ENCODE measurements at places on chromosomes 5 and 9.

DNA sequence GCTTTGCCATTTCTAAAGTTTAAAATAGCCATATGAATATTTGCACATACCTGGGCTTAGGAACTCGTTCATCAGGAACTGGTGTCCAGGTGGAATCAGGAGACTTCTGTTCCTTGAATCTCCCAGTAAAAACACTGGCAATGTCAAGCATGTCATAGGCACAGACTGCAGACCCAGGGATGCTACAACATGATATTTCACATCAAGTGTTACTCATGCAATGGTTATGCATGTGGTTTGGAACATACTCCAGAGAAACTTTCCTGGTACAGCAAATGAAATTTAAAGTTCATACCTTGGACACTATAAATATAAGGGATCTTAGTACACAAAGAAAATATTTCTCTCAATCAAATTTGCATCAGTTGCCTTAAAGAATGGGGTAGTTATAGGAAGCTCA lies 92.2 kb downstream of the SEMA6A start:
- DNase-seq: no peak

- no peak for DNase-seq
Measured at GRCh38 chr9:134141906-134142305, 6.0 kb downstream of the WDR5 start.

DNA sequence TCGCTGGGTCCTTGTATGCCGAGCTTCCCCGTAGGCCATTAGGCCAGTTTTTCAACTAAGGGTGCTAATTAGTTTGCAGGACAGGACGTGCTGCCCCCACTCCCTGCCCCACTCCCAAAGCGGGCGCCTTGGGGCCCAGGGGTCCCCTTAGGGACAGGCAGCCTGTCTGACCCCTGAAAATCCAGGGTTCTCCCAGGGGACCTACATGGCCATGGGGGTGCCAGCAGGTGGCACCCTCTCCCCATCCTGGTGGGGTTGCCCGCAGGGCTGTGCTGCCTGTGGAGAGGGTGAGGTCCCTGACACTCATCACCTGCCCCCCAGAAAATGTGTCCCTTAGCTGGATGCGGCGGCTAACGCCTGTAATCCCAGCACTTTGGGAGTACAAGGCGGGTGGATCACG lies 8.5 kb upstream of the CCDC187 start:
- DNase-seq: peak; percentile 37

GRCh38 chr5:154575546-154576428 lies 97.8 kb upstream of the HAND1 start:
- DNase-seq: no peak

DNA sequence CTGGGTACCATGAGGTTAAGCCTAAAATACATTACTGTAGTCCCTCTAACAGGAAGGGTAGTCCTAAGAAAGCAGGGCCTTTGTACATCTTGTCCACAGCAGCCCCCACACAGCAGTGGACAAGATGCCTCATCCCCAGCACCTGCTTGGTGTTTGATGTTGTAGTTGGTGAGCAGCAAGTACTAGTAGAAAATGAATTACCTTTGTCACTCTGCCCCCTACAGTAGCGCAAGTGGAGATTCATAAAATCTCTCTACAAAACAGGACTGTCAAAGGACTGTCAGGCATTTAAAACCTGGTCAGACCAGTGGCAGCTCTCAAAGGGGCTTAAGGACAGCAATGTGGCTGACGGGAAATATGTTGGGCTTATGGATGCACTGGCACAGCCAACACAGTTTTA lies 122.5 kb downstream of the TMEM174 start:
- DNase-seq: no peak

DNA sequence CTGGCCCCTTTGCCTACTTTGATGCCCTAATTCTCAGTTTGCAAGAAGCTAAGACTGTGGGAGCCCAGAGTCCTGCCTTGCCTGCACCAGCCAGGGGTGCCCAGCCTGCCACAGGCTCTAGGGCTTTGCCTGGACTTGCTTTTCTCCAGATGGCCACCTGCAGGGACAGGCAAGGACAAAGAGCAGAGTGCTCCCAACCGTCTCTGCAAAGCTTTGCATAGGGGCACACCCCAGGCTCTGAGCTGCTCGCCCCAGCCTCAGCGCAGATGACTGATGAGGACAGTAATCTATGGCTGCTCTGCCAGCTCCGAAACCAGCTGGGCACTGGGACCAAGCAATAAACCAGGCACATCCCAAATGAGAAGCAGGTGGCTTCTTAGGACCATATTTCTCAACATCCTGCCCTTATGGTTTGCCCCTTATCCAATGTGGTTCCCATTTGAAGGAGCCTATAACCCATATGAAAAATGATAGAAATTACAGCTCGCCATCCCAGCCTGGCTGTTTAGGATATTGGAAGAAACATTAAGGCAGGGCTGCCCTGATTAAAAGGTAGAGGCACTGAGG lies 25.4 kb upstream of the TCF7 start:
- DNase-seq: no peak

- no peak for DNase-seq
Measured at GRCh38 chr9:113892861-113893491, 16.9 kb downstream of the ZNF618 start.

DNA sequence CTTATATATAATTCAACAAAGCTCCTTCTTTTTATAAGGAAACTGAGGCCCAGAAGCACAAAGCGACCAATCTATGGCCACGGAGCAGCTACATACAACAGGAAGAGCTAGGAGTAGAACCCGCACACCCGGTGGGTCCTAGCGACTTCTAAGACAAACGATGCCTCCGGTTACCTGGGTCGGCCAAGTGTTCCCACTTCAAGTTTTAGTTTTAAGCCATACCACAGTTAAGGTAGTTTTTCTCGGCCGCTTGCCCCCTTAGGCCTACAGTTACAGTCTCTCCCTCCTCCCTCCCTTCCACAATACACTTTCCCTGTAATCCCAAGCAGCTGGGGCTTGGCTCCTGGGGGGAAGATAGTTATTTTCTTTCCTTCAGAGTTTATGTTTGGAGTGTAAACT lies 533 bp downstream of the SREK1IP1 start:
- DNase-seq: no peak

DNA sequence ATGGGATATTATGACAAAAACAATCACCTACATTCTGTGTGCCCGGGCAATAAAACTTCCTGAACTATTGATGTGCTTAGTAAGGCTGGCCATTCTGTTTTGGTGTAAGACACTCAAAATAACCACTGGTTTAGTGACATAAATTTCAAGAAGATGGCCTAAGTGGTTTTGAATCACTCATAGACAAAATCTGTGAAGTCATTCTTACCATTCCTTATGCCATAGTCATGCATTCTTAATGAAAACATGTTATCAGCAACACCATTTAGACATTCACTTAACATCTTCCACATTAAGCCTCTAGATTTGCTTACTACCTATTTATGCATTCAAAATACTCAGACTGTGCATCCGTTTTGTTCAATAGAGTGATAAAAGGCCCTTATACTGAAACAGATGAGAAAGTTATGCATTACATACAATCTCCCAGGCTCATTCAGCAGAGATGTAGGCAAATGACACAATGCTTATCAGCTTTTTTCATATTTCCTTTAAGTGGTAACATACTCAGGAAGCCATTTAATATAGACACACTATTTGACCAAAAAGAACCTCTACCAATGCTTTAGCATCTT lies 848.8 kb upstream of the DMAC1 start:
- DNase-seq: no peak

GRCh38 chr5:1864896-1865440 lies 17.8 kb downstream of the IRX4 start:
- DNase-seq: no peak

- DNase-seq: no peak
Measured at GRCh38 chr9:138098908-138099791, 221.6 kb downstream of the CACNA1B start.

DNA sequence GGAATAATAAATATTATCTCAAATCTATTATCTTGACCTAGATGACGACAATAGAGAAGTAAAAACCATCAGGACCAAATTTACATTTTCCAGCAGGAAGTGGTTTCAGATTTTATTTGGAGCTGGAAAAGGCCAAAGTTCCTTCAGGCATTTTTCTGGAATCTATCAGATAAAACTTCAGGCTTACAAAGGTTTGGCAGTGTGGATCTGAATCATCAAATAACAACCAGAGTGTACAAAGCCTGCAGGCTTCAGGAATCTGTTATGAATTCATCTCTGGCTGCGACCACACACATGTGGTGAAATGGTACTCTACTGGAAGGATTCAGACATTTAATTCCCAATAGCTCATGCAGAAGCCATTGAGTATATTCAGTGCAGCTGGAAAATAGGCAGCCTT lies 726.4 kb upstream of the GRAMD2B start:
- no peak for DNase-seq

DNA sequence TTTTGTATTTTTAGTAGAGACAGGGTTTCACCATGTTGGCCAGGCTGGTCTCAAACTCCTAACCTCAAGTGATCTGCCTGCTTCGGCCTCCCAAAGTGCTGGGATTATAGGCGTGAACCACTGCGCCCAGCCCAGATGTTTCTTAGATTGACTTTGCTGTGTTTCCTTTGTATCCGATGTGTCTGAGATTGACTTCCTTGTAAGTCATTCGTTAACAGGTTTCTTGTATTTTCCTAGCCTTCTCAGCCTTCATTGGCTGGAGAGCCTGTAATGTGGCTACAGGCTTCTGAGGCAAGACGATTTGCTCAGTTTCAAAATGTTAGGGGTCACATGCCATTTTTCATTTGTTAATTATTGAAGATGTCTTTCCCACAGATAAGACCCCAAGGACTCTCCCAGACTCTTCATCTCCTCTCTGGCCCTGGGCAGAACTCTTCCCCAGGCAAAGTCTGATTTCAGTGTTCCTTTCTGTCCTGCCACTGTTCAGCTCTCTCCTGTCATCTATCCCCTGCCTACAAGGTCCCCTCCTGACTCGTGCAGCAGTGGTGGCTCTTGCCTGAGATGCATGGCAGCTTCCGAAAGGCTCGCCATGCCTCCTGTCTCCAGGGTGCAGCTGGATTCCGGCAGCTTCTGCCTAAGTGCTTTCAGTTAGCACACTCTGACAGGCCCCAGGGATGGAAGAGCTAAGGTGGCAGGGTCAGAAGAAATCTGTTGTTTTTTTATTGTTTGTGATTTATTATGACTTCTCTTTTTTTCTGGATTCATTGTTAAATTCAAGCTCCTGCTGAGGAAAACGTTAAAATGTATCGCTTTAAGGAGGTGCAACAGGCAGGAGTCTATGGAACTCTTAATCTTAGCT lies 206.4 kb downstream of the AOPEP start:
- no peak for DNase-seq

- DNase-seq: no peak
Measured at GRCh38 chr5:1349246-1349645, 4.3 kb upstream of the CLPTM1L start.

DNA sequence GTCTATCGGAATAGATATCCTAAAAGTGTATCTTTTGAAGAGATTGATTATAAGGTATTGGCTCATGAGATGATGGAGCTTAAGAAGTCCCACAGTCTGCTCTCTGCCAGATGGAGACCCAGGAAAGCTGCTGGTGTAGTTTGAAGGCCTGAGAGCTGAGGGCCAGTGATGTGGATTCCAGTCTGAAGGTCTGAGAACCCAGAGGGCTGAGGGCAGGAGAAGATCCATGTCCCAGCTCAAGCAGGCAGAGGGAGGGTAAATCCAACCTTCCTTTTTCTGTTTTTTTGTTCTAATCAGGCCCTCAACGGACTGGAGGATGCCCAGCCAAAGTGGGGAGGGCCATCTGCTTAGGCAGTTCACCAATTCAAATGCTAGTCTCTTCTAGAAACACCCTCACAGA lies 11.0 kb upstream of the ABL1 start:
- DNase-seq: no peak

DNA sequence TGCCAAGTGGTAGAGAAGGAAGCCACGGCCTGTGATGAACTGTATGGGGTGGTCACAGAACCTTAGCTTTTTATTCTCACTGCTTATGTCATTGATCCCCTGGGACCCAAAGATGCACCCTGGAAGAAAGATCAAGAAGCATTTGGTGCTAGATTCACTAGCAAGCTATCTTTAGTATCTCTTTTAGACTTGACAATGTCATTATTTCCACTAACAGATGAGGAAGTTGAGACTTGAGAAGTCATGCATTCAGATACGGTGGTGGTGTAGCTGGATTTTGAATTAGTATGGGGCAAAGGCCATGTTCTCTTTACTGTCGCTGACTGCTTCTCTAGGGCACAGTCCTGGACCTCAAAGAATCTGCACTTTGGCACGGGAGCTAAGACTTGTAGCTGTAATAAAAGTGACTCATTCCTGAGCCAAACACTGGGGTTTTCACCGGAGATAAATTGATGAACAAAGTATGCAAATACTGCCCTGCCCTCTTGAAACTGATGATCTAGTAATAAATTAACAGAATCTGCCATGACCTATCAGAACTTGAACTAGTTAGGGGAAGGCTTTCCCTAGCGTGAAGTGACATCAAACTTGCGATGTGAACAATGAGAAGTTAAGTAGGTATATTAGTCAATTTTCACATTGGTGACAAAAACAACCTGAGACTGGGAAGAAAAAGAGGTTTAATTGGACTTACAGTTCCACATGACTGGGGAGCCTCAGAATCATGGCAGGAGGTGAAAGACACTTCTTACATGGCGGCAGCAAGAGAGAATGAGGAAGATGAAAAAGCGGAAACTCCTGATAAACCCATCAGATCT lies 5.4 kb downstream of the GDA start:
- no peak for DNase-seq

DNA sequence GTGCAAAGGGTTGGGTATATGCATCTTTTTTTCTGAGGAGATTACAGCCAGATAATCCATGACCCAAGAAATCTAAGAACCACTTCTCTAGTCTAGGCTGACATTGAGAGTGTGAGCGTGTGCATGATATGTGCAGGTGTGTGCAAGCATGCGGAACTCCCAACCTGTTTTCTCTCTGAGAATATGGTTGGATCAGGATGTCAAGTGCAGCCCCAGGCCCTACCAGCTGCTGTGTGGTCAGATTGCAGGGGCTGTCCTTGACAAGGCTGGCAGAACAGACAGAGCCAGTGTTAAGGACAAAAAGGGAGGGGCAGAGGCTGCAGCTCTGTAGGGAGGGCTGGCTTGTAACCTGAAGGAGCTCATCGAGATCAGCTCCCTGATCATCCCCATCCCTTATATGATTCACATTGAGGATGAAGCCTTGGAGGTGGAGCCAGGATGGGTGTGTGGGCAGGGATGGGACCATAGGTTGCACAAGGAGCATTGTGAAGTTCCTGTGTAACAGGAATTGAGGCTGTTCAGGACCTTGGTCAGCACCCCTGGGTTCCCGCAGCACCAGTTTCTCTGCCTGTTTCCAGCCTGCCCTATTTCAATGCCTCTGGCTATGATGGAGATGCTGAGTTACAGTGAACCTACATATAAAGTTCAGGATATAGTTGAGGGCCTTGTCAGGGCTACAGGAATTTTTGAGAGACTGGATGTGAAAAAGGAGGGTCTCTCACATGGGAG lies 52.6 kb upstream of the ARAP3 start:
- no peak for DNase-seq

GRCh38 chr9:97704851-97705250 lies 7.7 kb upstream of the XPA start:
- DNase-seq: no peak

DNA sequence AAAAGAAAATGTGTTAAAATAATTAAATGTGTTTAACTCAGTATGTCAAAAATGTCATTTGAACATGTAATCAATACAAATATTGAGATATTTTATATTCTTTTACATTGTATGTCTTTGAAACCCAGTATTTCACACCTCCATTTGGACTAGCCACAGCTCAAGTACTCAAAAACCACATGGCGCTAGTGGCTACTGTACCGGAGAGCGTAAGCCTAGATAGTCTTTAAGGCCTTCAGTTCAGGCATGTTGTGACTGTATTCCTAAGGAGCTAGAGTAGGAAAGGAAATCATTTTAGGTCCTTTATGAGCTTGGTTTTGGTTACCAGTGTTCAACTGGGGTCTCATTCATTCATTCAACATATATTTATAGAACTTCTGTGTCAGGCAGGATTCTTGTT lies 12.8 kb downstream of the FBXW2 start:
- no peak for DNase-seq
